ENCODE measurements at places on chromosomes 16 and 17.

DNA sequence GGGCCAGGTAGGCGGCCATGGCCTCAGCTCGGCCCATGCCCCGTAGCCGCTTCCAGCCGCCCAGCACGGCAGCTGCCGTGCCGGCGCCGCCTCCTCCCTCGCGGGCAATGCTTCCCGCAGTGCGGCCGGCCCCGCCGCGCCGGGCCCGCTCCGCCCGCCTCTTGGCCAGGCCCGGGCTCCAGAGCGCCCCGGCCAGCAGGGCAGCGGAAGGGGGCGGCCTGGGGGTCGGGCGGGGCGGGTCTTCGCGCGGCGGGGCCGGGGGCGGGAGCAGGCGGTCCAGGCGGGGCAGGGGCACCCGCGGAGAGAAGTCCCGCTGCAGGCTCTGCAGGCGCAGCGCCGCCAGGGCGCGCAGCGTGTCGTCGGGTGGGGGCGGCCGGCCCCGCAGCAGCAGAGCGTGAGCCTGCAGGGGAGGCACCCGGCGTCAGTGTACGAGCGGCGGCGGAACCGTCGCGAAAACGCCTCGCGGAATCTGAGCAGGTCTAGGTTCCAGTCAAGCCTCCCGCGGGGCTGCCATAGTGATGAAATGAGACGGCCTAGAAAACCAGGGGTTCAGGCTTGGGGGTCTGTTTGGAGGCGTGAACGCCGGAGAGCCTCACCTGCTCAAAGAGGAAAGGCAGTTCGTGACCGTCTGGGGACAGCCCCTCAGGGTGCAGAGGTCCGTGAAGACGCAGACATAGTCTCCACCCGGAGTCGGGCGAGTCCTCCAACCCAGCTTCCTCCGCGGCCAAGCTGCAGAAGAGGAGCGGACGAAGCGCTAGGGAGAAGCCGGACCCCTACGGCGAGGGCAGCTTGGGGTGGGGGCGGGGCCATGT, 6.6 kb downstream of the PLEKHH3 start:
- no peak for DNase-seq

- no peak for DNase-seq
Observed at GRCh38 chr16:56841233-56841632, 23.8 kb upstream of the SLC12A3 start.

DNA sequence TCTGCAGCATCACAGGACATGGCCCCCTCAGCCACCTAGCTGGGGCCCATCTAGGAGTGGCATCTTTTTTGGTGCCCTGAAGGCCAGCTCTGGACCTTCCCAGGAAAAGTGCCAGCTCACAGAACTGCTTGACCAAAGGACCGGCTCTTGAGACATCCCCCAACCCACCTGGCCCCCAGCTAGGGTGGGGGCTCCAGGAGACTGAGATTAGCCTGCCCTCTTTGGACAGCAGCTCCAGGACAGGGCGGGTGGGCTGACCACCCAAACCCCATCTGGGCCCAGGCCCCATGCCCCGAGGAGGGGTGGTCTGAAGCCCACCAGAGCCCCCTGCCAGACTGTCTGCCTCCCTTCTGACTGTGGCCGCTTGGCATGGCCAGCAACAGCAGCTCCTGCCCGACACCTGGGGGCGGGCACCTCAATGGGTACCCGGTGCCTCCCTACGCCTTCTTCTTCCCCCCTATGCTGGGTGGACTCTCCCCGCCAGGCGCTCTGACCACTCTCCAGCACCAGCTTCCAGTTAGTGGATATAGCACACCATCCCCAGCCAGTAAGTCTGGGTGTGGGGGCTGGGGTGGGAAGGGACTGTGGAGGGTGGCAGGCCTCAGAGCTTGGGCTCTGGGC, 22.0 kb downstream of the RARA start:
- no peak for DNase-seq

GRCh38 chr17:291587-291986, 61.0 kb downstream of the RPH3AL start:
- DNase-seq = no peak

DNA sequence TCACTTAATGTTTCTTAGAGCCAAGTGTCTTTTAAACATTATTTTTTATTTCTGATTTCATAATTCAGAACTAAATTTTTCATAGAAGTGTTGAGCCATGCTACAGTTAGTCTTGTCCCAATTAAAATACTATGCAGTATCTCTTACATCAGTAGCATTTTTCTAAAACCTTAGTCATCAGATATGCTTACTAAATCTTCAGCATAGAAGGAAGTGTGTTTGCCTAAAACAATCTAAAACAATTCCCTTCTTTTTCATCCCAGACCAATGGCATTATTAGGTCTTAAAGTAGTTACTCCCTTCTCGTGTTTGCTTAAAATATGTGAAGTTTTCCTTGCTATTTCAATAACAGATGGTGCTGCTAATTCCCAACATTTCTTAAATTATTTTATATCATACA, 13.6 kb upstream of the BCAS3 start:
- no peak for DNase-seq

DNA sequence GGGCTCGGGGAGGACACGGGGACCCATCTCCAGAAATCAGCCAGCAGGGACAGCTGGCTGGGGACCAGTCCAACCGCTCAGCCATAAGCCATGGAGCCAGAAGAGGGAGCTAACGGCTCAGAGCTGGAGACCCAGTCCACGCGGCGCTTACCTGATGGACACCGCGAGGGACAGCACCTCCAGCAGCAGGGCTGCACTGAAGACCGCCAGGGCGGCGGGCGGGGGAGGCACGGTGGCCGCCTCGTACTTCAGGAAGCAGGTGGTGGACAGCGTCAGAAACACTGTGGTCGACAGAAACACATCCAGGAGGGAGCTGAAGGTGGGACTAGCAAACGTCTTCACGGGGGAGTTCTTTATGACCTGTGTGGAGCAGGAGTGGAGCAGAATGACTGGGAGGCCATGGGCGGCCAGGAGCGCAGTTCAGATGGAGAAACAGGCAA, 102.6 kb upstream of the CREBBP start:
- DNase-seq = peak; percentile 61

- DNase-seq = no peak
Observed at GRCh38 chr16:84458606-84459532, 45.6 kb downstream of the MEAK7 start.

DNA sequence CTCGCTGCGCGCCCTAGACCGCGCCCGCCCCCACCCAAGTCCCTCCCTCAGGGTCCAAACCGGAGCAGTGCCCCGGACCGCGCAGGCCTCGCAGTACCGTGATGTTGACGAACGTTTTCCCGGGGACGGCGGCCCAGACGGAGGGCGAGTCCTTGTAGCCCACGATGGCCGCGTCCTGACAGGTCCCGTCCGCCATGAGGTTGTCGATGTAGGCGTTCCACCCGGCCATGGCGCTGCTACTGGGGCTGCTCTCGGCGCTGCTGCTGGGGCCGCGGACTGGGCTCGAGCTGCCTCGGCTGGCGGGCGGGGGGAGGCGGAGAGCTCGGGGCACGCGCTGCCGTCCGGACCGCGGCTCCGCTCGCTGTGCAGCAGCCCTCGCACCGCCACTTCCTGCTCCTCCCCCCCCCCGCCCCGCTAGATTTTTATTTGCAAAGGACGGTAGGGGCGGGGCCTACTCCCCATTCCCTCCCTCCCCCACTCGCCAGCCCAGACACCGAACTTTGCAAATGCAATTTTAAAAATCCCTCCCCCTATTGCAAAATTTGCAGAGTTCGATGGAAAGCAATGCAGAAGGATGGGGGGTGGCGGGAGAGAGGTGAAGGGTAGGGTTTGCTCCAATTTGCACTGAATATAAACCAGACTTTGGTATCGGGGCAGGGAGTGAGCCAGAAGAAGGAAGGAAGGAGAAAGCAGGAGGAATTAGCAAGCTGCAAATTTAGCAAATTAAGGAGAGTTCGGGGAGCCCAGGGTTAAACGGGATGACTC, at the start of gene PFN1:
Gene PFN1 (minus strand): TSS at position 365 of the 765 bp plus-strand sequence. CDS start 136 bp downstream, at position 229.
- no peak for DNase-seq

GRCh38 chr17:18960803-18961511, 9.0 kb downstream of the SLC5A10 start:
- peak; percentile 47 for DNase-seq

DNA sequence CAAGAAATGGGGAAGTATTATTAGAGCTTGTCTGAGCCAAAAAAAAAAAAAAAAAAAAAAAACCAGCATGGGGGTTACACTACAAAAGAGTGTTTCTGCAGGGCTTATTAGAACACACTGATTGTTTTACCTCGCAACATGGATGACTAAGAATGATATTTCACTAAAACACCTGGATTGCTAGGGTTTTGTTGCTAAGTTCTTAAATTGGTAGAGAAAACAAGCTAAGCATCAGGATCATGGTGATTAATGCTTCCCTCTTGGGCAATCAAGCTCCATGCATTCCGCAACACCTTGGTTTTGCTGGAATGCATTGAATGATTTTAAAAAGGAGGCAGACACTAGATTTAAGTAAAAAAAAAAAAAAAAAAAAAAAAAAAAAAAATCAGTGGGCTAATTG, 931.4 kb upstream of the CDH8 start:
- no peak for DNase-seq
